ENCODE measurements at places on chromosomes 3 and 15. TPM values are rescaled to one million over a fixed set of nuclear protein-coding genes. Genes with fewer than 3 reads are reported as not detected.
A peak's percentile ranks its signal among the peaks of the same experiment; 100 is the strongest.

DNA sequence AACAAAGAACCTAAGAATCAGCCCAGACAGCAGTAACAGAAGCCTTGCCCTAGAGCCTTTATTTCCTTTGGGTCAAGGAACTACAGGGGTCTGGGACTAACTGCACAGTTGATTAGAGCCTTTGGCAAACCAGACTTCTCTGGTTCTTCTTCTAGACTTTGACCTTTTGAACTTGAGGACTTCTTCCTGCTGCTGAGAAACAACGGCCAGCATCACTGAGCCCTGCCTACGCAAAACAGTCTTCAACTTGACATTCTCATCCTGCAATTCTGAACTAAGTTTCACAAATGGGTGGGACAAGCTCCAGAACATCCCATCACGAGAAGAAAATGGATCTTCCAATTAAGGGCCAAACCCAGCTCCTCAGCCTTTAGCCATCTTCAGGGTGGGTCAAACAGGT, 31.4 kb downstream of the CMTM6 start:
- H3K4me3 ChIP-seq: no peak overlapping the region
- DNase-seq: no peak
- no peak overlapping the region for H3K27ac ChIP-seq
- no peaks in the 10 kb centered on the region for H3K36me3 ChIP-seq
- peaks cover 28% of the 10 kb centered on the region for H3K4me1 ChIP-seq
- H3K27me3 ChIP-seq: no peaks in the 10 kb centered on the region

GRCh38 chr15:99143655-99144610, 39.1 kb downstream of the SYNM start:
- peaks cover 21% of the 10 kb centered on the region for H3K36me3 ChIP-seq
- H3K27me3 ChIP-seq: no peaks in the 10 kb centered on the region
- no peak for DNase-seq
- no peaks in the 10 kb centered on the region for H3K4me1 ChIP-seq
- H3K27ac ChIP-seq: peak overlapping the region; percentile 96

- H3K27ac ChIP-seq: no peak overlapping the region
- no peak overlapping the region for H3K4me3 ChIP-seq
- H3K36me3 ChIP-seq: no peaks in the 10 kb centered on the region
- no peak for DNase-seq
- H3K27me3 ChIP-seq: no peaks in the 10 kb centered on the region
These were observed 188.7 kb upstream of the FEZF2 start for GRCh38 chr3:62562017-62562416.

- H3K4me1 ChIP-seq: no peaks in the 10 kb centered on the region
- no peak overlapping the region for H3K4me3 ChIP-seq
- no peak overlapping the region for H3K27ac ChIP-seq
- no peaks in the 10 kb centered on the region for H3K27me3 ChIP-seq
These were observed 18.2 kb upstream of the COL8A1 start for GRCh38 chr3:99620077-99620767.

DNA sequence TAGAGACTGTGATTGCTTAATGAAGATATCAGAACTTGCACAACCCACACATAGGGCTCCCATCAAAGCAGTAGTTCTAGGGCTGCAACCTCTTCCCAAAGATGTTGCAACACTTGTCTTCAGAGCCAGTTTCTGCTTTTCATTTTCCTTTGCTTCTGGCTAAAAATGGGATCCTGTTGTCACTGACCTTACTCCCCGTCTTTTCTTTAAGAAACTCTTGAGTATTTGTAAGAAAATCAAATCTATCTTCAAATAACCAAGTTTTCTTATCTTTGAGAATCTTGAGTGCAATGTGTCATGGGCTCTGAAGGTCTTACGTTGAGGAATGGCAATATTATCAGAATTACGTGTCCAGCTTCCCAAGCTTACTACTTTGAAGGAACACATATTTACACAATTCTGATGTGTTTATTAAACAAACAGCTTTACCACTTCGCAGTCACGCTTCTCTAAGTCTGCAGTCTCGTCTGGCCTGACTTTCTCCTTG, 24.1 kb downstream of the CACNA1D start:
- H3K36me3 ChIP-seq: no peaks in the 10 kb centered on the region
- no peak overlapping the region for H3K27ac ChIP-seq
- DNase-seq: no peak
- H3K4me3 ChIP-seq: no peak overlapping the region
- H3K27me3 ChIP-seq: no peaks in the 10 kb centered on the region
- H3K4me1 ChIP-seq: peaks cover 11% of the 10 kb centered on the region

TMEM40 gene
- total RNA-seq: not detected

- no peaks in the 10 kb centered on the region for H3K27me3 ChIP-seq
- H3K27ac ChIP-seq: no peak overlapping the region
- H3K4me3 ChIP-seq: no peak overlapping the region
- no peak for DNase-seq
These were observed 12.3 kb upstream of the DNAH1 start for GRCh38 chr3:52303811-52304210.

GCSAM gene
- not detected for total RNA-seq

DNA sequence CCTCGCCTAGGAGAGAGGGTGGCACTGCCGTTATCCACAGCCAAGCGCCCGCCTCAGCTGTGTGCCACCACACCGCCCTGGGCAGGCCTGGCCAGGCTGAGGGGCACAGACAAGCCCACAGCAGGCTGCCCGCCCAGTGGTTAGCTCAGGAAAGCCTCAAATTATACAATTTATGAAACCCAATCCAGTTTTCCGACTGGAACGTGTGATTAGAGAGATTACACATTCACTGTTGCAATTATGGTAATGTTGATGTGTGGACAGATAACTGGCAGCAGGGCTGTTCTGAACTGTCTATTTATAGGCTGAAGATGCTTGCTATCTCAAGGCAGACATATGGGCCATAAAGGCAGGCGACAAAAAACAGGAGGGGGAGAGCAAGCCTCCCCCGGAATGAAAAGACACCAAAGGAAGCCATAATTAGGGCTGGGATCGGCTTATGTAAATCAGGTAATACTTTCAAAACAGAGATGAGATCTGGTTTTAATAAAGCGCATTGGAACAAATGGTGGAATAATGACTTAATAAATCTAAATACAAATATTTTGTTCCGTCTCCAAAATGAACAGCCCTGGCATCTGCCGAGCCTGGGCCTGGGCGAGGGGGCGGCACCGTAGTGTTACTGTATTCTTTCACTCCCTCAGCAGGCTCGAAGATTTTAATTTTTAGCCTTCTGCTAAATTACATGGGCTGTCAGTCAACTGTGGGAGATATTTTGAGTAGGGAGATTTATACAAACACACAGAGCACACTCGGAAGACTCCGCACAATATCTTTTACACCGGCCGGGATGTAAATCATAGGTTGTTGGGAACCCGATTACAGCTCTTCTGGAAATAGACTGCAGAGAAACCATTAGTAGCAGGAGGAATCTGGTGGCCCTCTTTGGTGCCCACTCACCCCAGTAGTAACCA, 103.1 kb upstream of the TLE3 start:
- no peaks in the 10 kb centered on the region for H3K27me3 ChIP-seq
- H3K4me1 ChIP-seq: peaks cover 10% of the 10 kb centered on the region
- DNase-seq: no peak
- H3K4me3 ChIP-seq: no peak overlapping the region
- H3K36me3 ChIP-seq: no peaks in the 10 kb centered on the region
- H3K27ac ChIP-seq: no peak overlapping the region

Data from stomach (tissue), 19 donors.